ENCODE measurements at places on chromosomes 7 and 10.
A peak's percentile ranks its signal among the peaks of the same experiment; 100 is the strongest.

DNA sequence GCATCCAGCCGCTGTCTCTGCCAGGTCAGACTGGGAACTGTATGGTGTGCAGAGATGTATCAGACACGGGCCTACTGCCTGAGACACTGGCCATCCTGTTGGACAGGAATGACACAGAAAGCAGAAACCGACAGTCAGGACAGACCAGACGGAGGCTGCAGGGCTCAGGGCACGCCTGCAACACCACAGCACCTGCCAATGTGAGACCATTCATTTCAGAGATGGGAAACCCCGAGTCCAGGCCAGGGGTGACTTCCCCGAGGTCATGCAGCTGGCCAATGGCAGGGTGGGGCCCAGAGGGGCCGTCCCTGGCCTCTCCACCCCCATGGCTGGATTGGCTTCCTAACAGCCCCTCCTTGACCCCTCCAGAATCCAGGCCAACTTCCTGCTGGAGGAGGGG is 34.7 kb downstream of the GRID1 start:
- no peak for DNase-seq

- no peak for DNase-seq
Measured at GRCh38 chr10:19998482-19998881, 182.2 kb downstream of the PLXDC2 start.

- no peak for DNase-seq
Measured at GRCh38 chr7:126398851-126399529, 853.8 kb downstream of the GRM8 start.

DNA sequence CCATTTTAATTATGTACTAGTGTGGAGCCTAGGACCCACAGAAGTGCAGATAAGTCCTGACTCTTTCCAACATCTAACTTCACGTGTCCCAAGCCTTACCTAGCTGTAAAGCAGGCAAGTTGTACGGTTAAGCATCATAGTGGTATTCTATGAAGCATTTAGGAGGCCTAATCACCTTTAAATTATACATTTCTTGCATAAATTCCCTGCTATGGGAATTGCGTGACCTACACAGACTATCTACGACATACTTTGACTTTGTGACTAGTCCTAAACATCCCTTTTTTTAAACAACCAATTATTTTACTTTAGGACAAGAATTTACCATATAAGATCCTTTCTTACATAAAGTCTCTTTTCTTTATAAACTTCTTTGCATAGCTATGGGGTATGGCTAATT is 37.7 kb upstream of the LRGUK start:
- no peak for DNase-seq

GRCh38 chr10:50316695-50317648 is 65.7 kb upstream of the ASAH2 start:
- DNase-seq, result peak; percentile 49

DNA sequence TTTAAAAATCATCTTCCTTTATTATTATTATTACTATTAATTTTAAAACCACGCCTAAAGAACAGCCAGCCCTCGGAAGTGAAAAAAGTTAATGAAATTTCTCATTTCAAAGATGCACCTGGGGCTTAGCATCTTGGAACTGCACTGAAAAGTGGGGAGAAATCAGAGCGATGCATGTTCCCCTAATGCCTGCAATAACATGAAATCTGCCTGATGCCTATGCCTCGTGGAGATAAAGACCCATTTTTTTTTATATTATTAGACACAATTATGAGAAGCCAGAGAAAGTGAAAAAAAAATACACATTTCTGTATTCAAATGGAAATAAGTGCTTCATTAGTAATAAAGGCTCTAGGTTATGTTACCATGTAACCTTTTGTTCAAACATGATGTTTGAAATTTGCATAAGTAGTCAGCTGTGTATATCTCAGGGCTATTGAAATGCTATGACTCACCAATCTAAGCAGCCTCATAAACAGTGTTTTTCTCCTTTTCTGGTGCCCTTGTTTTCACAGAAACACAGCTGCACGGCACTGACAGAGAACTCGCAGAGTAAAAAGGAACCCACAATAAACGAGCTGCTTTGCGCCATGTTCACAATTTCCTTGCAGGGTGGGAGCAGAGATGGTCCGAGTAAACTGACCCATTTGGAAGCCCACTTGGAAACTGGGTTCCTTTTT is 175.8 kb upstream of the PRKCQ start:
- peak; percentile 60 for DNase-seq

- DNase-seq, result no peak
Measured at GRCh38 chr10:94762393-94762792, at the start of gene CYP2C19. Gene CYP2C19 (plus strand): TSS chr10:94762681. CDS start chr10:94762706, 25 bp downstream.

GRCh38 chr10:117662126-117662525 is 119.6 kb downstream of the EMX2 start:
- peak; percentile 83 for DNase-seq

- no peak for DNase-seq
Measured at GRCh38 chr10:112945811-112946210, 4.2 kb upstream of the TCF7L2 start.

GRCh38 chr7:43769791-43770465 is 11.4 kb downstream of the BLVRA start:
- no peak for DNase-seq

DNA sequence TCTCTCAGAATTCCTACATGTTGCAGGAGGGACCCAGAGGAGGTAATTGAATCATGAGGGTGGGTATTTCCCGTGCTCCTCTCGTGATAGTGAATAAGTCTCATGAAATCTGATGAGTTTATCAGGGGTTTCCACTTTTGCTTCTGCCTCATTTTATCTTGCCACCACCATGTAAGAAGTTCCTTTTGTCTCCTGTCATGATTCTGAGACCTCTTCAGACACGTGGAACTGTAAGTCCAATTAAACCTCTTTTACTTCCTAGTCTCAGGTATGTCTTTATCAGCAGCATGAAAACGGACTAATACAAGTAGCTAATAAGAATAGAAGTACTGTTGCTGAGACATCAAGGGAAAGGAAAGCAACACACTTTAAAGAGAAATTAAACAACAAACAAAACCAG is 143.4 kb downstream of the CCDC71L start:
- DNase-seq, result no peak

GRCh38 chr7:104341546-104341945 is 13.1 kb downstream of the LHFPL3 start:
- DNase-seq, result no peak

DNA sequence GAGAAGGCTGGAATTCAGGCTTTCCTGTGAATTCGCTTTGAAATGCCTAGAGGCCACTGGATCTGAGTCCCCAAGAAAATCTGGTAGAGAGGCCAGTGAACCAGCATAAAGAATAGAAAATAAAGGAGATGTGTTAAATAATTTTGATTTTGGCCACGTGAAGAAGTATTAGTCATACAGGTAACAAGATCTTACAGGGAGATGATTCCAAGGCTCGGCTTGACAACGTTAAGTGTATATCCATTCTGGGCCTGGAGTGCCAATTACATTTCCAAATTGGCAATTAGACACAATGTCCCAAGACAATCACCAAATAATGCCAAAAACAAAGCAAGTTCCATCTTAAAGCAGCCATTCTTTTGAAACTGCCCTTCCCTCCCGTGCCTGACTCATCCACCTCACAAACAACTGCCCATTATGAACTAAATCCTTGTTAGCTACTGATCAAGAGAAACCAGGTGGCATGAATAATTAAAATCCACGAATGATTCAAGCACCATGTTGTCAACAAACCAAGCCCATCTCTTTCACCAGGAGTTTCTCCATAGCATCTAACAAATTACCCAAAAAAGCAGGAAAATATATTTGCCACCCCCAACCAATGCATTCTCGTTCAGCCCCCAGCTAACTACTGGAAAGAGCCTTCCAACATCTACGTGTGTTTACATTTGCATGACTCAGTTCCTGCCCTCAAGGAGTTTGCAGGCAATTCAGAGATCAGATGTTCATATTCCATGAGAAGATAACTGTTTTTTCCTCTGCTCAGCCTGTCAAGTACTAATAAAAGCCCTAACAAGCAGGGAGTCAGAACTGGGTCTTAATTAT is 8.5 kb downstream of the KCNMA1 start:
- peak; percentile 31 for DNase-seq

DNA sequence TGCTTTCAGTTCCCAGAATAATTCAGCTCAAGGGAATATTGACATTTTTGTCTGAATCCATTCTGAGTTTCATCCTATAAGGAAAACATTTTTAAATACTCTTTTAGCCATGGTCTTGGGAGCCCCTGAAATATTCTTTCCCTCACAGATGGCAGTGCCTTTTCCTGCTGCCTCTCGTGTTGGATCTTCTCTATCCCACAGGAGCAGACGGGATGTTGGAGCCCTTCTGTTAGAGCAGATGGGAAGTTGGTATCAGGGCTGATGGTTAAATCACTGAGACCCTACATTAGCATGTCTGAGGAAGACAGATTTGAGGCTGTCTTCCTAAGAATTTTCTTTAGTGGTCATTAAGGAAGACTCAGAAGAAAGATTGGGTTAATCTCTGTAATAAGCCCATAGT is 737.8 kb downstream of the LRMDA start:
- no peak for DNase-seq

DNA sequence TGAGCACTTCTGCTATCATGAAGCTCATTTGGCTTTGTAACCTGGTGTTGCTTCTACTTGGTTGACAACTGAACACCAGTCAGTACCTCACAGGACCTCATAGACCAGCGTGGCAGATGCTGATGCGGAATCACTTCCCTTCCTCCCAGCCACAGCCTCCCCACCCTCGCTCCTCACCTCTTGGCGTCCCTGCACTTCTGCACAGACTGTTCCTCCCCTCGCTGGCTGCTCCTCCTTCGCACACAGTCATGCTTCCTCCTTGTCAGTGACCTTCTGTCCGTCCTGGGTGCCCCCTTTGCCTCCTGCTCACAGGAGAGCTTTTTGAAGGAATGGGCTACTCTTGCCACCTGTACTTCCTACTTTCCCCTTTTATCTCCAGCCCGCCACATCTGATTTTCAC is 61.4 kb upstream of the CTBP2 start:
- no peak for DNase-seq

GRCh38 chr7:50208378-50208982 is 96.0 kb upstream of the IKZF1 start:
- DNase-seq, result no peak

DNA sequence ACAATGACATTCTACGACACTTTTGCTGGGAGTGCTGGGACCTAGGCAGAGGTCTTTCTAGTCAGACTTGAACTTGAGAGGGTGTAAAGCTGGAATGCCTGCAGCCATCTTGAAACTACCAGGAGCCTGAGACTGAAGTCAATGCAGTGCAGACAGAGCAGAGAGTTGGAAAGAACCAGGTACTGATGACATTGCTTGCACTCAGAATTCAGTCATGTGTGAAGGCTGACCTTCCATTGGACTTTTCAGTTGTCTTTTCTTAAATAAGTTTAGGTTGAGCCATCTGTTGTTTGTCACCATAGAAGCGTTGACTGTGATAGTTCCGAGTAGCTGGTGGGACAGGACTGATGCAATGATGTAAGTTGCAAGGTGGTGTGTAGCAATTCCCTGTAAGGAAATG is 3.1 kb upstream of the PLPP4 start:
- no peak for DNase-seq

DNA sequence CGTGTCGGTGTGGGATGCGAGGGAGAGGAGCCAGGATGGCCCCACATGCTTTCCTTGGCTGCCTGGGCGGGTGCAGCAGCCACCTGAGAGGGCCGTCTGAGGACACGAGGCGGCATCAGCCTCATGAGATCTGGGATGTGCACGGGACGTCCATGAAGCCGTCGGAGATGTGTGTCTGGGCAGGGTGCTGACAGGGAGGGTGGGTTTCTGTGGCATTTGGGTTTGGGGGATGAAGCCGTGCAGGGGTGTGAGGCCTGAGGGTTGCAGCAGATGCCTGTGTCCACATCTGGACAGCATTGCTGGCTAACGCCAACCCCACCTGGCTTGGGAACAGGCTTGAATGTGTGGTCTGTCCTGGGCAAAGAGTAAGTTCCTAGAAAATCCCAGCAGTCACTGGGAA is 179.5 kb downstream of the DNAJB6 start:
- DNase-seq, result no peak

DNA sequence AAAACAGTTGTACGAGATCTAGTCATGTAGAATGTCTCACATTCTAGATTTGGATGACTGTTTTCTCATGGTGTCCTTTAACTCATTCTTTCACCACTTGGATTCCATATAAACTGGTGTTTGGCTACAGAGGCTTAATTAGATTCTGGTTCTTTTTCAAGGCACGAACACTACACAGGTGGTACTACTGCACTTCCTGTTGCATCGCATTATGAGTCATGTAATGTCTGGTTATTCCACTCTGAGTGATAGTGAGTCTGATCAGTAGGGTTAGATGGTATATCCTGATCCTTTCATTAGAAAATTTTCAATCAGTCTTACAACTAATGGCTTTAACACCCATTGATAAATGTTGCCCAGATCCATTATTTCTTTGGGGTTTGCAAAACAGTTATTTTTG is 11.2 kb upstream of the AKAP9 start:
- DNase-seq, result no peak

DNA sequence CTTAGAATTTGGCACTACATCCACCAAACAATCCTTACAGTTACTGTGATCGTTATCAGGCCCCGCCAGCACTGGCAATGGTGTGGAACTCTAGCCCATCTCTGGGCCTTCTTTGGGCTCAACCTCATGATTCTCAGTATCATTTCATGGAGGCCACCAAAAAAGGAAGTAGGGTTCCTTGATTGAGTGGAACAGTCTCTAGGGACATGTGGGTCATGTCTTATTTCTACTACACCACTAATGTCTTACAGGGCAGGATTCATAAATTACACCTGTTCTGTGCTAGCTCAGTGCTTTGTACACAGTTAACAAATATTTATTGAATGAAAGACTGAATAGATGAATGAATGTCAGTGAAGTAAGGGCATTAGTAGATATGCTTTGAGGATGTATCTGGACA is 53.9 kb downstream of the AP3M1 start:
- DNase-seq, result no peak

- no peak for DNase-seq
Measured at GRCh38 chr7:112699725-112700513, 90.3 kb downstream of the TMEM168 start.

- no peak for DNase-seq
Measured at GRCh38 chr10:23918090-23918723, 290.7 kb upstream of the KIAA1217 start.

DNA sequence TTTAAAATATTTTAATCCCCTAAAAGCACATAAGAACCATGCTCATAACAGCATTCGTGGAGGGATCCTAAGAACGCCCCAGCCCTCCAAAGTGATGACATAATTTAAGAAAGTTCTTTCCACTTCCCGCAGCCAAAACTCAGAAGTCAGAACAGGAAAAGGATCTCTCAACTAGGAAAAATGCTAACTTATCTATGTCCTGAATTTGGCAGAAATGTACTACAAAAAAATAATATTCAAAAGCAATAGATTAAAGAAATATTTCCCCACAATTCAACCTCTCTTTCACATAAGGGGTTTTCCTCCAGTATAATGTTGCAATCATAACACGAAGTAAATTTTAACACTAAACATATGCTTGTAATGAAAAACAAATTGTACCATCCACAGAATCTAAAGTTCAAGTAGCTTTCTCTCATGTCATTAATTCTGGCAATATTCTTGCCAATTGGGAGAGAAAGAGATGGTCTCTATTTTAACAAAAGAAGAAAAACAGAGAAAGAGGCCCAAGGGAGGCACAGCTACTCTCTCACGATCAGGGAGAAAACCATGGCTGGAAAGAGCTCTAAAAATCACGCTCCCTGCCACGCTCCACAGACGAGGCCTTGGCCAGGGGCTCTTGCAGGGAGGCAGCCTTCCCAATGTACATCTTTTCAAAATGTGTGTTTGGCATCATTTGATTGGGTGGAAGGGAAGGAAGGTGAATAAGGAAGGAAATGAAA is 22.9 kb downstream of the ASB13 start:
- DNase-seq, result peak; percentile 54

GRCh38 chr7:157445246-157445955 is 108.6 kb downstream of the DNAJB6 start:
- DNase-seq, result no peak

All from GM23248 (cell line).